ENCODE measurements at places on chromosomes 5 and 9. TPM values are rescaled to one million over a fixed set of nuclear protein-coding genes. Genes with fewer than 3 reads are reported as not detected.

Gene BARHL1
- not detected for total RNA-seq

Gene SH2D3C
- total RNA-seq, result 51.8 TPM

Gene SLC45A2
- not detected for total RNA-seq

Gene GALNT12
- total RNA-seq, result 2.5 TPM

Gene MARCHF11
- not detected for total RNA-seq

Gene CACNA1B
- 1.4 TPM for total RNA-seq

Gene PCDHGB2
- total RNA-seq, result 2.6 TPM

Gene COL23A1
- not detected for total RNA-seq

Gene IFNB1
- total RNA-seq, result not detected

Gene MAMDC2
- total RNA-seq, result not detected

Gene CCL27
- not detected for total RNA-seq

Gene FOXI1
- total RNA-seq, result not detected
